ENCODE measurements at places on chromosomes 3 and 15.

DNA sequence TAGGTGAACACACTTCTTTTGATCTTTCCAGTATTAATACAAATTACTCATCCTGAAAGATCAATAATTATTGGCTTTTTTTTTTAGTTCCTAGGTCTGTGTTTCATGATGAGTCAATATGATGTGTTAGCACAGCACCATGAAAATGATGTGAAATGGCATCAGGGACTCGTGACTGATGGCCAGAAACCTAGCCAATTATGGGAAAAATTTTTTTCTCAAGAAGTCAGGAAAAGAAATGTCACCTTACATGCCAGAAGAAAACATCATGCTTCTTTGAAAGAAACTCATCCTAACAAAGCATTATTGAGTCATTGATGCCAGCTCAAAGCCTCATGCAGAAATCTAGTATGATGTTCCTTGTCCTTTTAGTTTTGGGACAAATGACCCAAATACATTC lies 468.3 kb upstream of the CBLB start:
- no peak for DNase-seq

- no peak for DNase-seq
Observed at GRCh38 chr15:55915221-55915620, 78.2 kb downstream of the NEDD4 start.

DNA sequence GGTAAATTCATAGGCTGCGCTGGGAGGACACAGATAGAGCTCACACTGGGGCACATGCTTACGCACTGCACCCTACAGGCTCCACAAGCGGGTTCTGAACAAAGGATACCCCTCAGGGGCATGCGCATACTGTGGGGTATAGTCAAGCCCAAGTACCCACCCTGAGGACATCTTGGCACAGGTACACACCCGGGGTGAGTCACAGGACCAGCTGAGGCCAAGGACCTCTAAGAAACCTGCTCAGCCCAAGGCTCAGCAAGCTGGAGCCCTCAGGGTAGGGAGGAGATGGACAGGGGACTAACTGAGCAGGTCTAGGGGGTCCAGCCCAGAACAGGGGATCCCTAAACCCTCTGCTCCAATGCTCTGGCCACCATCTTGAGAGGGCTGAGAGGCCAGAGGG lies 3.3 kb downstream of the SHISA5 start:
- DNase-seq: no peak

DNA sequence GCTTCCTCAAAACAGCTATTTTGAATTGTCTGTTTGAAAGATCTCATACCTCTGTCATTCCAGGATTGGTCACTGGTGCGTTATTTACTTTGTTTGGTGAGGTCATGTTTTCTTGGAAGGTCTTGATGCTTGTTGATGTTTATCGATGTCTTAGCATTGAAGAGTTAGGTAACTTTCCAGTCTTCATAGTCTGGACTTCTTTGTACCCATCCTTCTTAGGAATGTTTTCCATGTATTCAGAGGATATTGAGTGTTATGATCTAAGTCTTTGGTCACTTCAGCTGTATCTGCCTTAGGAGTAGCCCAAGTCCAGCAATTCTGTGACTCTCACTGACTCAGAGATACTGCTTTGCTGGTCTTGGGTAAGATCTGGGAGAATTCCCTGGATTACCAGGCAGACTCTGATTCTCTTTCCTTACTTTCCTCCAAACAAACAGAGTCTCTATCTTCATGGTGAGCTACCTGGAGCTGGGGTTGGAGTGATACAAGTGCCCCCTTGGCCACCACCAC lies 398.6 kb downstream of the ZIC4 start:
- no peak for DNase-seq

DNA sequence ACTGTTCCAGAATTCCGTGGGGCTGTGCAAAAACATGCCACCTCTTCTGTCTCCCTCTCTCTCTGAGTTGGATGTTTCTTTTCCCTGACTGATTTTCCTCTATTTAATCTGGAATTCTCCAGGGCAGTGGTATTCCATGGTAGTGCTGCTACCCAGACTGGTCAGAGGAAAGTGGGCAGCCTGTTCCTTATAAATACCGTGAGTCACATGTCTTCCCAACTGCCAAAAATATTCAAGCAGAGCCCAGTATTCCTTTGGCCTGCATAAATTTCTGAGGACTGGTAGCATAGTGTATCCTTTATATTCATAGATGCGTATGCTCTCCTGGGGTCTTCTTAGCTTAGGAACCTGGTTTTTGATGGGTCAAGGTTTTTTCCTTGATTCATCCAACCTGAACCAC lies 40.9 kb downstream of the CEMIP start:
- DNase-seq: no peak

DNA sequence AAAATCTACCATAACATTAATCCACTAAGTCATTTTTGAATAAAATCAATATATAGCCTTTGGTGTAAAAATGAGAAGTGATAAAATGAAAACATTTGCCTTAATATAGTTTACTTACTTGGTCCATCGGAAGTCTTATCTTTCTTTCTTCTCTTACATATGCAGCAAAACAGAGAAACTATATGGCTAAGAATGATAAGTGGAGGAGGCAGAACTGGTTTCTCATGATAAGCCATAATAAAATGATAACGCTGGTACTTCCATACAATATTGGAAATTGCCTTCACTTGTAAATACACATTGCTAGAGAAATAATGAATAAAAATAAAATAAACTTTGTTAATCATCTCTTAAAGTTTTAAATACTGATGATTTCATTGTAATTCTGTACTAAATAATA lies 47.8 kb upstream of the USP50 start:
- DNase-seq: no peak

- DNase-seq: no peak
Observed at GRCh38 chr3:139529662-139530061, 9.9 kb downstream of the RBP1 start.

DNA sequence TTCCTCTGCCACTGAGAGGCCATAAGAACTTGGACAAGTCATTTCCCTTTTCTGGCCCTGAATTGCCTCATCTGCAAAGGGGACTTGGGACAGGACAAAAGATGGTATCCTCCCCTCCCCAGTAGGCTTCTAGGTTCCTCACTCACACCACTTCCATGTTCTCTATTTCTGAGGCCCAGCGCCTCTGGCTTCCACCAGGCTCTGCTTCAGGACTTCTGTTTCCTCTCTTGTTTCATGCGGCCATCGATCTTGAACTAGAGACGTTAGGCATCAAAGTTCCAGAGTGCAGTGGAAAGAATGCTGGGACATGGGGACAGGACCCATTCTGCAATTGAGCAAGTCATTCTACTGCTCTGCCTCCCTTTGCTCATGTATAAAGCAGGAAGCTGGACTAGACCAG lies 1.7 kb downstream of the TM4SF4 start:
- no peak for DNase-seq
